ENCODE measurements at places on chromosomes 5 and 9. TPM values are rescaled to one million over a fixed set of nuclear protein-coding genes. Genes with fewer than 3 reads are reported as not detected.

GRCh38 chr9:128893354-128893753 is 11.4 kb downstream of the LRRC8A start:
- H3K27ac ChIP-seq: no peak overlapping the region
- no peaks in the 10 kb centered on the region for H3K27me3 ChIP-seq
- no peak overlapping the region for H3K4me3 ChIP-seq
- peaks cover 32% of the 10 kb centered on the region for H3K4me1 ChIP-seq
- no peak for DNase-seq

- no peaks in the 10 kb centered on the region for H3K27me3 ChIP-seq
- H3K27ac ChIP-seq: no peak overlapping the region
- DNase-seq: no peak
- H3K36me3 ChIP-seq: no peaks in the 10 kb centered on the region
- no peaks in the 10 kb centered on the region for H3K4me1 ChIP-seq
- no peak overlapping the region for H3K4me3 ChIP-seq
These were observed 935.8 kb downstream of the TLE4 start for GRCh38 chr9:80507611-80508010.

DNA sequence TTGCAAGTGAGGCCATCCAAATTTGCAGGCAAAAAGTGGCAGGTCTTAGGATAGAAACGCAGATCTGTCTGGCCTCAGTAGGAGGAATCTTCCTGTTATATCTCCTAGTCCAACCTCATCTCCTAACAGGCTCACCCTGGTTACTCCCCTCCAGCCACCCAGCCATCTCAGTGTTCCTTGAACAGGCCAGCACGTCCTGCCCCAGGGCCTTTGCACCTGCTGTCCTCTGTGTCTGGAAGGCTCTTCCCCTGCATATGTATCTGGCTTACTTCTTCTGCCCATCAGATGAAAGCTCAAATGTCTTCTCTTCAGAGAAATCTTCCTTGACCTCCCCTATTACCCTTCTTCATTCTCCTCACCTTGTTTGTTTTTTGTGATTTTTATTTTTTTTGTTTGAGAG is 107.3 kb upstream of the ALDH1B1 start:
- H3K4me1 ChIP-seq: no peaks in the 10 kb centered on the region
- H3K27me3 ChIP-seq: peaks cover 12% of the 10 kb centered on the region
- no peak overlapping the region for H3K27ac ChIP-seq

DNA sequence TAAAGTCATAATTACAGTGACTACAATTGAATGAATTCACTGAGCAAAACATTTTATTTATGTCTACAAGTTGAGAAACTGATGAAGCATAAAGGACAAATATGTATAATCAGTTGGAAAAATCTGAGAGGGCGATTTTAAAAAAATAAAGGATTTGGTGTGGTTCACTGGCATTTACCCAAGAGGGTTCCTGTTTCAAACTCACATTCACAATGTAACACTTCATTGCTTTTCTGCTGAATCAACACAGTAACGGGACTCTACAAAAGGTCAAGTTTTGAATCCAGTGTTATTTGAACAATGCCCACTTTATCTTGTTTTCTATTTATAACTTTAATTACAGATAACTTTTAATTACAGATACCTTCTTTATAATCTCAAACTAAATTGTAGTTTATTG is 138.6 kb downstream of the NUDT12 start:
- DNase-seq: peak; percentile 58
- H3K36me3 ChIP-seq: no peaks in the 10 kb centered on the region
- H3K27ac ChIP-seq: peak overlapping the region; percentile 77
- H3K4me3 ChIP-seq: no peak overlapping the region
- no peaks in the 10 kb centered on the region for H3K27me3 ChIP-seq

PCDHB15 gene
- 1.6 TPM for total RNA-seq

SLC24A2 gene
- 0.16 TPM for total RNA-seq

Measured in astrocyte (in vitro differentiated cells and primary cell).